ENCODE measurements at places on chromosomes 1 and 21. TPM values are rescaled to one million over a fixed set of nuclear protein-coding genes. Genes with fewer than 3 reads are reported as not detected.

PCAT6 gene
- 0.56 TPM for total RNA-seq

HUNK gene
- total RNA-seq, result 1.1 TPM

ZNF648 gene
- total RNA-seq, result not detected

CFAP141 gene
- total RNA-seq, result not detected

PTCH2 gene
- total RNA-seq, result under 0.01 TPM

RBM15 gene
- total RNA-seq, result 31.7 TPM

RGS8 gene
- not detected for total RNA-seq

PGBD5 gene
- total RNA-seq, result 0.28 TPM

GRCh38 chr21:33075596-33076195 is 5.8 kb downstream of the OLIG1 start:
- DNase-seq, result no peak
- H3K4me1 ChIP-seq, result peaks cover 3% of the 10 kb centered on the region
- no peak overlapping the region for H3K4me3 ChIP-seq
- H3K27me3 ChIP-seq, result peaks cover 75% of the 10 kb centered on the region

- no peaks in the 10 kb centered on the region for H3K36me3 ChIP-seq
- no peak for DNase-seq
- no peaks in the 10 kb centered on the region for H3K4me1 ChIP-seq
- no peak overlapping the region for H3K4me3 ChIP-seq
Measured at GRCh38 chr1:107795441-107795840, 169.5 kb downstream of the VAV3 start.

GRCh38 chr1:150995460-150995859 is 11.2 kb downstream of the MINDY1 start:
- peaks cover 26% of the 10 kb centered on the region for H3K36me3 ChIP-seq
- H3K4me3 ChIP-seq, result no peak overlapping the region
- peaks cover 1% of the 10 kb centered on the region for H3K4me1 ChIP-seq
- no peak overlapping the region for H3K27ac ChIP-seq
- H3K27me3 ChIP-seq, result no peaks in the 10 kb centered on the region

- DNase-seq, result no peak
- no peaks in the 10 kb centered on the region for H3K27me3 ChIP-seq
- H3K4me3 ChIP-seq, result no peak overlapping the region
- H3K36me3 ChIP-seq, result no peaks in the 10 kb centered on the region
- H3K27ac ChIP-seq, result no peak overlapping the region
- H3K4me1 ChIP-seq, result peaks cover 5% of the 10 kb centered on the region
Measured at GRCh38 chr1:218383051-218383450, 37.9 kb downstream of the TGFB2 start.

GRCh38 chr1:221440658-221441057 is 301.2 kb downstream of the DUSP10 start:
- H3K27me3 ChIP-seq, result no peaks in the 10 kb centered on the region
- H3K36me3 ChIP-seq, result no peaks in the 10 kb centered on the region
- no peak for DNase-seq
- H3K27ac ChIP-seq, result peak overlapping the region; percentile 3
- H3K4me3 ChIP-seq, result no peak overlapping the region
- peaks cover 5% of the 10 kb centered on the region for H3K4me1 ChIP-seq

GRCh38 chr1:58469016-58469415 is 77.5 kb downstream of the OMA1 start:
- H3K27ac ChIP-seq, result no peak overlapping the region
- no peaks in the 10 kb centered on the region for H3K36me3 ChIP-seq
- H3K4me1 ChIP-seq, result no peaks in the 10 kb centered on the region
- H3K27me3 ChIP-seq, result no peaks in the 10 kb centered on the region

GRCh38 chr1:32791881-32792280 is 25.3 kb downstream of the YARS1 start:
- no peak overlapping the region for H3K27ac ChIP-seq
- H3K4me1 ChIP-seq, result peaks cover 7% of the 10 kb centered on the region
- peak; percentile 60 for DNase-seq
- peaks cover 40% of the 10 kb centered on the region for H3K36me3 ChIP-seq

DNA sequence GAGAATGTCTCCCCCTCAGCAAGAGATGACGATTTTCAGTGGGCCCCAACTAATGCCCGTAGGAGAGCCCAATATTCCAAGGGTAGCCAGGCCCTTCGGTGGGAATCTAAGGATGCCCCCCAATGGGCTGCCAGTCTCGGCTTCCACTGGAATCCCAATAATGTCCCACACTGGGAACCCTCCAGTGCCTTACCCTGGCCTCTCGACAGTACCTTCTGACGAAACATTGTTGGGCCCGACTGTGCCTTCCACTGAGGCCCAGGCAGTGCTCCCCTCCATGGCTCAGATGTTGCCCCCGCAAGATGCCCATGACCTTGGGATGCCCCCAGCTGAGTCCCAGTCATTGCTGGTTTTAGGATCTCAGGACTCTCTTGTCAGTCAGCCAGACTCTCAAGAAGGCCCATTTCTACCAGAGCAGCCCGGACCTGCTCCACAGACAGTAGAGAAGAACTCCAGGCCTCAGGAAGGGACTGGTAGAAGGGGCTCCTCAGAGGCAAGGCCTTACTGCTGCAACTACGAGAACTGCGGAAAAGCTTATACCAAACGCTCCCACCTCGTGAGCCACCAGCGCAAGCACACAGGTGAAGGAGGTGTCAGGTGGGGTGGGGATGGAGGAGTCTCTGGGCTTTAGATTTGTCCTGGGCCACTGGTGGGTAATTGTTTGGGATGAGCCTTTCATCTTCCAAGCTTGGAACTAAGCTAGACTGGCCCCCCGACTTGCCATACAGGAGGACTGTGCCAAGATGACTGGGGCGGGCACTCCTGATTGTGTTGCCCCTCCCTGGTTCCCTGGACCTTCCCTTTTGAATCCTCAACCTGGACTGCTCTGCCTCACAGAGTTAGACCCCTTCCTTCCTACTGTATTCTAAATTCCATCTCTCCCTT is 11.2 kb downstream of the KLF17 start:
- H3K27me3 ChIP-seq, result peaks cover 9% of the 10 kb centered on the region
- no peaks in the 10 kb centered on the region for H3K36me3 ChIP-seq
- no peak overlapping the region for H3K27ac ChIP-seq

DNA sequence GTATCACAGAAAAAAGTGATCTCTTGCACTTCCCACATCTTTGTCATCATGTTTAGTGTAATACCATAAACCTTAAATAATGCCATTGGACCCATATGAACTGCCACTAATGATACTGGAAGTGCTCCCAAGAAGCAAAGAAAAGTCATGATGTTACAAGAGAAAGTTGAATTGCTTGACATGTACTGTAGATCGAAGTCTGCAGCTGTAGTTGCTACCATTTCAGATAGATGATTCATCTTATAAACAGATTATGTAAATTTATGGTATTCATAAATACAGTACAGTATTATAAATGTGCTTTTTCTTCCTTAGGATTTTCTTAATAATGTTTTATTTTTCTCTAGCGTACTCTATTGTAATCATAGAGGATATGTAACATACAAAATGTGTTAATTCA is 30.1 kb upstream of the LAMC2 start:
- no peak overlapping the region for H3K27ac ChIP-seq
- H3K4me3 ChIP-seq, result no peak overlapping the region
- H3K36me3 ChIP-seq, result no peaks in the 10 kb centered on the region

DNA sequence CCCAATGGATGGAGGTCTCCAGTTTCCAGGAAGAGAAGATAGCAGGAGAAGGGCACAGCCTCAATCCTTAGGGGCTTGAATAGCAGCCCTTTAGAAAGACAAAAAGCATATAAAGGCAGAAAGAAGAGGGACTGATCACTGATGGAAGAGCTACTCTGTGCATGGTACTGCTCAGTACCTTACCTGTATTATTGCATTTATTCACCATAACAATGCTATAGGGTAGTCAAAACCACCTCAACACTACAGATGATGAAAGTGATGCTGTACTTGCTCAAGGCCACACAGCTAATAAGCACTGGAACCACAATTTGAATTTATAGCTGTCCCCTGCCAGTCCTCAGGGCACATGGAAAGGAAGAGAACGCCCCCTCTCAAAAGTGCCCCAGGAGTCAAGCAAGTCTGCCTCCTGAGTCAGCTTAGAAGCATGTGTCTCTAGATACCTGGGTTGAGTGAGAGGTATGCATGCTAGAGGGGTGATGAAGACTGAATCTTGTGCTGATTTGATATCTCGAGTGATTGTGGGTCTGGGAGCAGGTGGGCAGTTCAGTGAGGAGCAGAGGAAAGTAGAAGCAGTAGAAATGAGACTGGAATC is 13.6 kb downstream of the DDAH1 start:
- H3K4me1 ChIP-seq, result peaks cover 25% of the 10 kb centered on the region
- H3K36me3 ChIP-seq, result peaks cover 3% of the 10 kb centered on the region
- no peaks in the 10 kb centered on the region for H3K27me3 ChIP-seq
- no peak overlapping the region for H3K4me3 ChIP-seq
- DNase-seq, result no peak

DNA sequence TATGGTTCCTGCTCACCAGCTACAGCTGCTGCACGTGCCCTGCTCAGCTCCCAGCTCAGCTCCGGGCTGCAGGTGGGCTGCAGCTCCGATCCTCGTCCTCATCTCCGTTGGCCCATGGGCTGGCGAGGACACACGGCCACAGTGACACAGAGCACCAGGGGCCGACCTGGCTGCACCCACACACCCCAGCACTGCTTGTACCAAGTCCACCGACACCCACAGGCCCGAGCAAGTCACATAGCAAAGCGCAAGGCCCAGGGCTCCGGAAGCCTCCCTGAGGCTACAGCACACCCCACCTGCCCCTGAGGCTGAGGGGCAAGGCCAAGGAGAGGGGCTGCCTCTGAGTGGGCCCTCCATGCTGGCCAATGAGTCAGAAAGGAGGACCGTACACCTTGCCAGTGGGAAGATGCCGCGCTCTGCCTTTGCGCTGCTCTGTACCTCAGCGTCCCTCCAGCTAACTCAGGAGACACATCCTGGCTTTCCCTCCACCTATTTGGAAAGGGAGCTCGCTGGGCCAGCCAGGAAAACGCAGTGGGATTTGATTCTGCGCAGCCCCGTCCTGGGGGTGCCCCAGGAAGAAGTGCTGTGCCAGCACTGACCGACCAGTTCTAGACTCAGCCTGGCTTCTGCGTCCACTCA is 124.8 kb downstream of the SIK1 start:
- no peak overlapping the region for H3K4me3 ChIP-seq
- H3K4me1 ChIP-seq, result no peaks in the 10 kb centered on the region
- H3K27me3 ChIP-seq, result peaks cover 15% of the 10 kb centered on the region
- H3K27ac ChIP-seq, result no peak overlapping the region
- no peaks in the 10 kb centered on the region for H3K36me3 ChIP-seq
- no peak for DNase-seq

- no peak for DNase-seq
- no peaks in the 10 kb centered on the region for H3K4me1 ChIP-seq
- no peak overlapping the region for H3K27ac ChIP-seq
- H3K27me3 ChIP-seq, result no peaks in the 10 kb centered on the region
- no peak overlapping the region for H3K4me3 ChIP-seq
Measured at GRCh38 chr1:60196026-60196425, 122.5 kb upstream of the C1orf87 start.

DNA sequence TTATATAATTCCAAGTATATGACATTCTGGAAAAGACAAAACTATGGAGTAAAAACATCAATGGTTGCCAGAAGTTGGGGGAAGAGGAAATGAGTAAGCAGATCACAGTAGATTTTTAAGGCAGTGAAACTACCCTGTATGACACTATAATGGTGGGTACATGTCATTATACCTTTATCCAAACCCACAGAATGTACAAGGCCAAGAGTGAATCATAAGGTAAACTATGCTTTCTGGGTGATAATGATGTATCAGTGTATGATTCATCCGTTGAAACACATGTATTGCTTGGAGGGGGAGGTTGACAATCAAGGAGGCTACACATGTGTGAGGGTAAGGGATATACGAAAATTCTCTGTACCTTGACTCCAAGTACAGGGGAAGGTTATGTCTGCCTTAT is 862.7 kb downstream of the PLA2G4A start:
- peak; percentile 98 for DNase-seq
- no peak overlapping the region for H3K4me3 ChIP-seq
- H3K36me3 ChIP-seq, result no peaks in the 10 kb centered on the region
- H3K27me3 ChIP-seq, result no peaks in the 10 kb centered on the region

GRCh38 chr1:117008656-117009055 is 7.1 kb downstream of the CD101 start:
- no peaks in the 10 kb centered on the region for H3K4me1 ChIP-seq
- H3K27me3 ChIP-seq, result 0 out of 2 replicates have a peak, but pooled peaks cover 2% of the 10 kb centered on the region
- no peaks in the 10 kb centered on the region for H3K36me3 ChIP-seq
- H3K4me3 ChIP-seq, result no peak overlapping the region
- DNase-seq, result no peak

GRCh38 chr1:12657060-12657884 is 13.4 kb downstream of the AADACL4 start:
- no peaks in the 10 kb centered on the region for H3K36me3 ChIP-seq
- H3K27ac ChIP-seq, result no peak overlapping the region
- H3K27me3 ChIP-seq, result peaks cover 28% of the 10 kb centered on the region
- H3K4me3 ChIP-seq, result no peak overlapping the region
- no peak for DNase-seq
- H3K4me1 ChIP-seq, result no peaks in the 10 kb centered on the region

- H3K4me1 ChIP-seq, result no peaks in the 10 kb centered on the region
- H3K36me3 ChIP-seq, result no peaks in the 10 kb centered on the region
- peak; percentile 29 for DNase-seq
- no peak overlapping the region for H3K4me3 ChIP-seq
- no peaks in the 10 kb centered on the region for H3K27me3 ChIP-seq
- no peak overlapping the region for H3K27ac ChIP-seq
Measured at GRCh38 chr1:185512442-185512841, 195.4 kb upstream of the IVNS1ABP start.

GRCh38 chr1:21351901-21352300 is 61.6 kb upstream of the ECE1 start:
- no peak overlapping the region for H3K4me3 ChIP-seq
- H3K36me3 ChIP-seq, result no peaks in the 10 kb centered on the region
- no peak for DNase-seq
- H3K4me1 ChIP-seq, result no peaks in the 10 kb centered on the region
- H3K27me3 ChIP-seq, result peaks cover 4% of the 10 kb centered on the region

- H3K4me3 ChIP-seq, result no peak overlapping the region
- DNase-seq, result no peak
- H3K4me1 ChIP-seq, result peaks cover 2% of the 10 kb centered on the region
- H3K36me3 ChIP-seq, result peaks cover 13% of the 10 kb centered on the region
- H3K27me3 ChIP-seq, result no peaks in the 10 kb centered on the region
Measured at GRCh38 chr1:205612556-205612955, 19.3 kb downstream of the ELK4 start.

GRCh38 chr1:64941461-64942117 is 24.8 kb downstream of the JAK1 start:
- no peak for DNase-seq
- no peak overlapping the region for H3K27ac ChIP-seq
- H3K36me3 ChIP-seq, result no peaks in the 10 kb centered on the region
- H3K4me3 ChIP-seq, result no peak overlapping the region
- no peaks in the 10 kb centered on the region for H3K27me3 ChIP-seq
- H3K4me1 ChIP-seq, result peaks cover 3% of the 10 kb centered on the region

Measured in IMR-90 (cell line).